Psoas muscle (tissue), 8 donors: ENCODE measurements at places on chromosomes 11 and 22. TPM values are rescaled to one million over a fixed set of nuclear protein-coding genes. Genes with fewer than 3 reads are reported as not detected.

The ME3 gene
- total RNA-seq: 19.5 TPM

The ABTB2 gene
- total RNA-seq: 24.7 TPM

The OR52I2 gene
- total RNA-seq: not detected

The OR2AG2 gene
- total RNA-seq: not detected

GRCh38 chr11:109547356-109548027 lies 125.5 kb downstream of the C11orf87 start:
- H3K27me3 ChIP-seq: no peaks in the 10 kb centered on the region
- no peak for DNase-seq
- no peaks in the 10 kb centered on the region for H3K36me3 ChIP-seq
- no peak overlapping the region for H3K4me3 ChIP-seq
- no peaks in the 10 kb centered on the region for H3K4me1 ChIP-seq
